Vagina (tissue), 2 donors: ENCODE measurements at places on chromosomes 2 and 18. TPM values are rescaled to one million over a fixed set of nuclear protein-coding genes. Genes with fewer than 3 reads are reported as not detected.

DNA sequence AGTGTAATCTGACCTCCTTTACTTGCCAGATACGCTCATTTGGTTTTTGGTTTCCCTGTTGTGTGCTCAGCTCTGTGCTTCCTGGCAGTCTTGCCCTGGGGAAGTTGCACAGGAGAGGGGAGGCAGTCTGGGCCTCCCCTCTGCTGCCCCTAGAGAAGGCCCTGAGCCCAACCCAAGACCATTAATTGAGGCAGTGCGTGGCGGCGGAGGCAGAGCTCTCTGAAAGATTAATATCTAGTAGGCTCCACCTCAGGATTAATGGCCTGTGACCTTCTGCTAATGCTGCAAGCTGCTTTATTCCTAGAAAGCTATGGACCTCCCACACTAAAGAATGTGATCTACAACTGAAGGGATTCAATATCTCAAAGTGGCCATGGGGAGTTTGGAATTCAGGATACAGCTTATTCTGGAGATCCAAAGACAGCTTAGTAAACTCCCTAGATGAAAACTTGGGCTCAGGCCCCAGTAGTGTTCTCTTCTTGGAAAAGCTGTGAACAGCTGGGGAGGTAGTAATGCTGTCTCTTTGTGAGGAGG, 41.4 kb upstream of the MAPRE2 start:
- DNase-seq: no peak

SYT4 gene
- total RNA-seq: 4.7 TPM

DNA sequence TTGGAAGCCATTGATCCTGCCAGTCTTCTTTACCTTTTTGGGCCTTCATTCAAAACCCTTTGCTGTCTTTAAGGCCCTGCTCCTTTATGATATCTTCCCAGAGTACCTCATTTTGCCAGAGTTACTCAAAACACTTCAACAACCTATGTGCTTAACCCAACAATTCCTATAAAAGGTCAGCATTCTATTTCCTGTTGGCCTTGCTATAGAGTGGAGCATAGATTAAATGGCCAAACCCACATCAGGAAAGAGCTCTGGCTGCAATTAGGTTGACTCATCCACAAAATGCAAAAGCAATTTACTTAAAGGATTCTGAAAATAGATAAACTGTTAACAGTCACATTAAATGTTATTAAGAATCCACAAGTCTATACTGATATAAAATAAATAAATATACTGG, 21.2 kb downstream of the MRPL33 start:
- no peak for DNase-seq

DNA sequence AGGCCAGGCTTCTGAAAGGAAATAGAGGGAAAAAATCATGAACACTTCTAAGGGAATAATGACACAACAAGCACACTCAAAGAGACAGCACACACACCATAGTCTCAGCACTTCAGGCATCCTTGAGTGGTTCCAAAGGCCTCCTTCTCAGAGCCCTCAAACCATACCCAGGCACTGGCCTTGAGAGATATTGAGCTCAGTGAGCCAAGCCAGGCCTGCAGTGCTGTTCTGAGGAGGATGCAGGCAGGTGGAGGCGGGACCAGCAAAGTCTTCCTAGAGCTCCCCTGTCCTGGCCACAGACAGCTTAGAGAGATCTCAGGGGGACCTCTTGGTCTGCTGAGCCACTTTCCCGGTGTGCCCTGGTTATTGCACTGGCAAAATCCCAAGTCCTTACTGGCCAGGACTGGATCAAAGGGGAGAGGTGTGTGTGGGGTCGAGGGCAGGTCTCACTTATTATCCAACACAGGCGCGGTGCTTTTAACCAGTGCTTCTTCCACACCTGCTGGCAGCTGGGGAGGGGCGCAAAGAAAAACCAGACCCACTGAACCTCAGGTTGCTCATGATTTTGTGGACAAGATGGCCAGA, 86.8 kb upstream of the HAAO start:
- DNase-seq: peak; percentile 85

- DNase-seq: no peak
Observed at GRCh38 chr2:44137872-44138551, 30.7 kb upstream of the PPM1B start.

DNA sequence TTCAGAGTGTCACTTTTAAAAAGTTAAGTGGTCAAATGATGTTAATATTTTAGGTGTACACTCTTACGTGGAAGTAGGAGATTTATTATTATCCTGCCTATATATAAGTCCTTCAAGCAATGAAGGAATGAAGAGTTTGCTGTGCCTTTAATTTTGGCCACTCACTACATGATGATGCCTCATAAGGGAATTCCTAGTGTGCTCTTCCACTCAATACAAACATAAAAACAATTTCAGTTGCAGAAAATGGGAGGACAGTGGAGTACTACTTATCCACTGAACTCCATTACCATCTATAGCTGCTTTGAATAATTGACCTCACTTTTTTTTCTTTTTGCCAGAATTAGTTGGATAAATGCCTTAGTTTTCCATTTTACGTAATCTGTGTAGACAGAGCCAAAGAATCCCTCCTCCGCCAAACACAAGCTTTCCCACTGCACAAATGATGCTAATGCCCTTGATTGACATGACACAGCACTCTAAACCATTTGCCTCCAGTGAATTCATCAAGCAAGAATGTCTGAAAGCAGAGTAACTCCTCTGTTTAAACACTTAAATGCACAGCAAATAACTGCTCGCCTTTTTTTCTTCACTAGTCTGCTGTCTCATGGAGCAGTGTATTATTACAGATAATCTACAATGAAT, 751.1 kb upstream of the FANCL start:
- DNase-seq: no peak

- DNase-seq: peak; percentile 67
Observed at GRCh38 chr2:71891719-71892422, 255.8 kb downstream of the CYP26B1 start.

- no peak for DNase-seq
Observed at GRCh38 chr2:102094917-102095316, 47.6 kb upstream of the IL1R1 start.

- DNase-seq: no peak
Observed at GRCh38 chr18:78711316-78711715, 268.3 kb upstream of the SALL3 start.

GRCh38 chr2:8611700-8612099, 70.2 kb upstream of the ID2 start:
- no peak for DNase-seq

DNA sequence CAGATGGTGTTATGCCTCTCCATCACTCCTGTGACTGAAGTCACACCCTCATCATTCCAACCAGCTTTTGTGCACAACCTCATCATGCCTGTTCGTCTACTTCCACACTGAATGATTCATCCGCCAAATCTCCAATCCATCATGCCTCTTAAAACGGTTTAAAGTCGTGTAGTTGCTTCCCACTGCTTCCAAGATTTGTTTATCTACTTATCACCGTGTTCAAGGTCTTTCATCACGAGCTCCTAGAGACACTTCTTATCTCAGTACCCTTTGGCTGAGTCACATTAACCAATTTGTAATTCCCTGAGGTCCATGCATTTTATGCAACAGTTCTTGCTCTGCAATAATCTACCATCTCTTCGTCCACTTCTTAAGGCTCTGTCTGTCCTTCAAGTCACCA, 592.3 kb upstream of the ID2 start:
- DNase-seq: no peak

GAD1 gene
- not detected for total RNA-seq

DNA sequence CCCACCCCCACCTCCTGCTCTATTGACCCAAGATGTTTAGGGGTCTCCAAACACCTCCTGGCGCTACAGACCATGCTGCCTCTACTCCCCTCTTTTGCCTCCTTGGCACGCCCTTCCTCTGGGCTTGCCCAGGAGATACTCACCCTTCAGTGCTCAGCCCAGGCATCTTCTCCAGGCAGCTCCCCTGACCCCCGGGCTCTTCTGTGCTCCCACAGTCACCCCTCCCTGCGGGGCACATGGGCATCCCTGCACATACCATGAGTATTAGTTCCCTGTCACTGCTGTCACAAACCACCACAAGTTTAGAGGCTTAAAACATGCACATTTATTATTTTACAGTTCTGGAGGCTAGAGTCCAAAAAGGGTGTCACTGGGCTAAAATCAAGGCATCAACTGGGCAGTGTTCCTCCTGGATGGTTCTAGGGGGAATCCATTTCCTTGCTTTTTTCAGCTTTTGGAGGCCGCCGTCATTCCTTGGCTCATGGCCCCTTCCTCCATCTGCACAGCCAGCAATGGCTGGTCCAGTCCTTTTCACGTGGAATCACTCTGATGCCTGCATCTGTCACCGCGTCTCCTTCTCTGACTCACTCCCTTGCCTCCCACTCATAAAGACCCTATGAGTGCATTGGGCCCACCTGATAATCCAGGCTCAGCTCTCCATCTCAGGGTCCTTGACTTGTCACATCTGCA, 230.4 kb upstream of the COPS8 start:
- DNase-seq: peak; percentile 52

TPO gene
- 2.0 TPM for total RNA-seq

NGEF gene
- 4.9 TPM for total RNA-seq

LIMS3 gene
- 2.2 TPM for total RNA-seq

- peak; percentile 83 for DNase-seq
Observed at GRCh38 chr18:2908946-2909335, 62.1 kb downstream of the EMILIN2 start.

GRCh38 chr18:46759890-46760289, 3.0 kb upstream of the ST8SIA5 start:
- DNase-seq: no peak

GRCh38 chr18:55833543-55833942, 245.6 kb upstream of the TCF4 start:
- no peak for DNase-seq

STARD6 gene
- total RNA-seq: not detected

- no peak for DNase-seq
Observed at GRCh38 chr2:127891811-127892210, 6.1 kb upstream of the AMMECR1L start.

- no peak for DNase-seq
Observed at GRCh38 chr18:56541793-56542192, 96.6 kb downstream of the TXNL1 start.

RAB27B gene
- total RNA-seq: 6.1 TPM

SESTD1 gene
- total RNA-seq: 23.3 TPM

DNA sequence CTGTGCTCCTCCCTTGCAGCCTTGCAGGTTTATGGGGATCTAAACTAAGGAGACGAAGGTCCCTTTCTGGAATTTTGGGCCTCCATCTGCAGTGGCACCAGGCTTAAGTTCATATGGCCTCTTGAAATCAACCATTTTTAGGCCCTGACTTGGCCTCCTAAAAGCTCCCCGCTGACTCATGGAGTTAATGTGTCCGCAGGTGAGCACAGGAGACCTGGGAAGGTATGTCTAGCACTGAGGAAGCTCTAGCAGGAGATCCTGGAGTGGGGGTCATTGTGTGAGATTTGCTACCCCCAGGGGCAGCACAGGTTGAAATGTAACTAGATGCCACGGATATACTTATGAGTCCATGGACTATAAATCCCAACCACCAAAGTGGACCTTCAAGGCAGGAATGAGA, 95.9 kb upstream of the CELF4 start:
- DNase-seq: peak; percentile 74

GRCh38 chr2:138476940-138477339, 24.6 kb upstream of the SPOPL start:
- no peak for DNase-seq

GRCh38 chr18:14089191-14089590, 43.0 kb downstream of the ZNF519 start:
- no peak for DNase-seq

DNA sequence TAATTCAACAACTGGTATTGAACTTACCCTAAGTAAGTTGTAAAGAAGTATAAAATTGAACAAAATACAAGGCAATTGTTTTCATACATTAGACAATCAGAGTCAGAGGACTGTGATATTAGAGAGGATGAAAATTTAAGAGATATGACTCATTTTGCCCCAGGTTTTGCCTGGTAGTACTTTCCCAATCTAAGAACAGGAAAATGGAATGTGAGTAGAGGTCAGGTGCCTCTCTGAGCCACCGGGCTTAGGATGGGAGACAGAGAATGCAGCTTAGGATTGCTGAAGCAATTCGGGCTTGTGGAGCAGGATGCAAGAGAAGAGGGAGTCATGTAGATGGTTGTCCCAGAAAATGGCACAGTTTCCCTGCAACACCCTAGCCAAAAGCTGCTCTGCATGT, 219.7 kb upstream of the CHST9 start:
- DNase-seq: no peak

DNA sequence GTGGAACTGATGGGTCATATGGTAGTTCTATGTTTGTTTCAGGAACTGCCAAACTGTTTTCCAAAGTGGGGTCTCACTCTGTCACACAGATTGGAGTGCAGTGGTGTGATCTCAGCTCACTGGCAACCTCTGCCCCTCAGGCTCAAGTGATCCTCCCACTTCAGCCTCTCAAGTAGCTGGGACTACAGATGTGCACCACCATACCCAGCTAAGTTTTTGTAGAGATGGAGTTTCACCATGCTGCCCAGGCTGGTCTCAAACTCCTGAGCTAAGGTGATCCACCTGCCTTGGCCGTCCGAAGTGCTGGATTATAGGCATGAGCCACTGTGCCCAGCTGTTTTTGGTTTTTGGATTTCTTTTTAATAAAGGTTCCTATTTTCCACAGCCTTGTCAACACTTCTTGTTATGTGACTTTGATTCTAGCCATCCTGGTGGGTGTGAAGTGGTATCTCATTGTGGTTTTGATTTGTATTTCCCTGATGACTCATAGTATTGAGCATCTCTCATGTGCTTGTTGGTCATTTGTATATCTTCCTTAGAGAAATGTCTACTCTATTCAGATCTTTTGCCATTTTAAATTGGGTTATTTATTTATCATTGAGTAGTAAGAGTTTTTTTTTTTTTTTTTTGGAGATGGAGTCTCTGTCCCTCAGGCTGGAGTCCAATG, 22.8 kb downstream of the NPC1 start:
- no peak for DNase-seq

DNA sequence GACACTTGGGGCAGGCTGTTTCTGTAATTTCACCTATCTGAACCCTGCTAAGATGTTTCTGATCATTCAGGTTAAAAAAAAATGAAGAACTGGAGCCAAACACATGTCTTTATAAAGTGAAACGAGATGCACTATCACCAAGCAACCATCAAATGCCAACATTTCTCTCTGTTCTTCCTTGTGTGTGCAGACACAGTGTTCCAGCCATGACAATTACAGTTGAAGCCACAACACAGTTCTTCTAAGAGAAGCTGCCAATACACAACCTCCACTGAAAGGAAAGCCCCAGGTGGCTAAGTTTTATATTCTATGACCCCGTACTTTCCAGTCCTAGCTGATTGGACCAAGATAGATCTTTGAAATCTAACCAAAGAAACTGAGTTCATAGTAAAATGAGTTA, 181.8 kb downstream of the RAD51AP2 start:
- no peak for DNase-seq

DNA sequence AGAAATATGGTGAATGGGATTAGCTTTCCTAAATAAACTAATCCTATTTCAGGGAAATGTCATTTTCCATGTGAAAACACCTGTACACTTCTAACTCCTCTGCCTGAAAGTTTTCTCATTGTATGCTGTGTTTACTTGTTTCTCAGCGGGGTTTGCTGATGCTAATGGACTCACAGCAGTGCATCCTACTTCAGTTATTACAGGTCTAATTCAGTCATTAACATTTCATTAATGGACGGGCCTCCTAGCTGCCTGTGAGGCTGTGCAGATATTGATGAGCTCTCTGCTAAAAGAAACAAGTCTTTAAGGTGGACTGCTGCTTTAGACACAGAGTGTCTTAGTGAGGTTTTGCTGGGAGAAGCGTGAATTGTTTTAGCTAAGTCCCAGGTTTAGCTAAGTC, 1342.0 kb upstream of the ZEB2 start:
- no peak for DNase-seq

SKOR2 gene
- total RNA-seq: not detected
